ENCODE measurements at places on chromosomes 12 and 14. TPM values are rescaled to one million over a fixed set of nuclear protein-coding genes. Genes with fewer than 3 reads are reported as not detected.

Gene TBX5
- total RNA-seq, result not detected

Gene HOXC12
- total RNA-seq, result not detected

Gene DHH
- total RNA-seq, result not detected

Gene RNASE1
- 1.6 TPM for total RNA-seq

- DNase-seq, result peak; percentile 10
These were observed 341.6 kb downstream of the VRK1 start for GRCh38 chr14:97138801-97139200.

- DNase-seq, result no peak
These were observed 262.4 kb upstream of the RMST start for GRCh38 chr12:97200181-97200580.

DNA sequence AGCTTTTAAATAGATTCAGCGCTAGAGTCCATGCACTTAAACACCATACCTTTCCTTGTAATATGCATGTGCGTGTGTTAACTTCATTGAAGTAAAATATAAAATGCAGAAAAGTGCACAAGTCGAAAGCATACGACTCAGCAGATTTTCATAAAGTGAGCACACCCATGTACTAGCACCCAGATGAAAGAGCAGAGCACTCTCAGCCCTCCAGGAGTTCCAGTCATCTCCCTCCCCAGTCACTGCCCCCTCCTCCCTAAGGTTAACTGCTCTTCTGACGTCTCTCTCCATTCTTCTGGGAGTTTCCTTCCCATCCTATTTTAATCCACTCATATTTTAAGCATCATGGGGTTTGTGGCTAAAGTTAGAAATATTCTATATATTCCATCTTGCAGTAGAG is 20.2 kb downstream of the RDH12 start:
- no peak for DNase-seq

GRCh38 chr14:103871596-103872480 is 24.5 kb upstream of the PPP1R13B start:
- no peak for DNase-seq

DNA sequence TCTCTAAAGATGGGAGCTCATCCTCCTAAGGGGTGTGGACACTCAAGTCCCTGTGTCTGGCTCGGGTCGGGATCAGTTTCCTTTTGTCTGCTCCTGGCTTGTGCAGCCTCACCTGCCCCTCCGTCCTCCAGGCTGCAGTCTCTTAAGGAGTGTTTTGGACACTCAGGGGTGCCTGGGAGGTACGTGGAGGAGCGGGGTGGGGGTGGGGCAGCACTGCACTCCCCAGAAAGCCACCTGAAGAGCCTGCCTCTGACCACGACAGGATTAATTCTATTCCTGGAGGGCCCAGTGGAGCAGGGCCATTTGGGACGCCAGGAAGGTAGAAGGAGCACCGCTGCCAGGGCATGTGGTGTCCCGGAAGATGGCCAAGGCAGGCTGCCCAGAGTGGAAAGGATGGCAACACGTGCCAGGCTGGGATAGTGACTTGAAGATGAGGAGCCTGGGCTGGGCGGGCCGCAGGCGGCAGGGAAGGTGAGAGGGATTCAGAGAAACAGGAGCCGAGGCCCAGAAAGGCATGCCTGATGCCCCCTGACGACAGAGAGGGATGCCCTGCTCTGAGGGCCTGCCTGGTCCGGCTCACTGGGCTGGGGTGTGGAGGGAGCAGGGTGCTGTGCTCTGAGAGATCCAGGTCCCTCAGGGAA is 14.8 kb upstream of the LRTM2 start:
- no peak for DNase-seq

GRCh38 chr12:105455261-105455660 is 124.8 kb downstream of the C12orf75 start:
- no peak for DNase-seq

All from M059J (cell line).